ENCODE measurements at places on chromosomes 12 and 14. TPM values are rescaled to one million over a fixed set of nuclear protein-coding genes. Genes with fewer than 3 reads are reported as not detected.

DNA sequence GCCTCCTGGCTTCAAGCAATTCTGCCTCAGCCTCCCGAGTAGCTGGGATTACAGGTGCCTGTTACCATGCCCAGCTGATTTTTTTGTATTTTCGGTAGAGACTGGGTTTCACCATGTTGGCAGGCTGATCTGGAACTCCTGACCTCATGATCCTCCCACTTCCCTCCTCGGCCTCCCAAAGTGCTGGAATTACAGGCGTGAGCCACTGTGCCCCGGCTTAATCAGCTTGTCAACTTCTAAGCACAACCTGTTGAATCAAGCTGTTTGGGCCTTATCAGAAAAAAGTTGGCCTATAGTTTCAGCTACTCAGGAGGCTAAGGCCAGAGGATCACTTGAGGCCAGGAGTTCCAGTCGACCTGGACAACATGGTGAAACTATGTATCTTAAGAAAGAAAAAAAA is 7.9 kb downstream of the MARK3 start:
- no peak for DNase-seq

DNA sequence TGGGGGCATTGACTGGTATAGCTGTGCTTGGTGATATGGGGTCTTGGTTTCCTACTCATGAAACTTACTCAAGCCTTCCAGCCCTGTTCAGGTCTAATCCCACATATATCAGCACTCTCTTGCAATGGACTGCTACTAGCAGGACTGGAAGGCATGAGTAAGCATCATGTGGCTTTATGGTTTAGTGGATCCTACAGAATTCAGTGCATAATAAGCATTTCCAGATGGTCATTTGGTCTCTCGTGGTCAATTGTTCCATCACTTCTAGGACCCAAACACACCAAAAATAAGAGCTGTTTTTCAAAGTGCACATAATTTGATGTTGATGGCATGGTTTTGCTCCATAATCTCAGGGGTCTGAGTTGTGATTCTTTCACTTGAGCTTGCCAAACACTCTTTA is 114.4 kb downstream of the LMNTD1 start:
- DNase-seq = no peak

GRCh38 chr14:60221457-60221856 is 27.6 kb upstream of the PPM1A start:
- DNase-seq = no peak

- DNase-seq = peak; percentile 61
Observed at GRCh38 chr14:104708606-104709268, 15.3 kb upstream of the ADSS1 start.

Gene SYNDIG1L
- total RNA-seq = not detected

Gene B4GALNT1
- total RNA-seq = 7.9 TPM

- no peak for DNase-seq
Observed at GRCh38 chr12:117282490-117282889, 78.9 kb downstream of the NOS1 start.

DNA sequence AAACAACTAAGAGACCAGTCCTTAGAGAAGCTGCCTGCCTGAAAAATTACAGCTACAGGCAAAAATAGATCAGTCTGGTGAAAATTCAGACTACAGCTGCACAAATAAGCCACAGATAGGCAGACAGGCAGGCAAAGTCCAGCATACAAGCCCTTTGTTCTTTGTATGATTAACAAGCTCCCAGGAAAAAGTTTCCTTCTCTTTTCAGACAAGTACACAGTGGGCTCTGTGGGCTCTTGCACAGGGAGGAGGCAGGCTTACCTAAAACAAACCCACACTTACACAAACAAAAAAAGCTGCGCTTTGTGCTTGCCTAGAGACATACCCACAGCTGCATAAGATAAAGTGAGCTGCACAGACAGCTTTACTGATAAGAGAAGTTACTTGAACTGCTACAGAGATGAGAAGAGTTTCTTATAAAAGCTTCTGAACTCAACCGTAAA is 7.7 kb downstream of the OR6C68 start:
- DNase-seq = no peak

Gene OR4K2
- total RNA-seq = not detected

DNA sequence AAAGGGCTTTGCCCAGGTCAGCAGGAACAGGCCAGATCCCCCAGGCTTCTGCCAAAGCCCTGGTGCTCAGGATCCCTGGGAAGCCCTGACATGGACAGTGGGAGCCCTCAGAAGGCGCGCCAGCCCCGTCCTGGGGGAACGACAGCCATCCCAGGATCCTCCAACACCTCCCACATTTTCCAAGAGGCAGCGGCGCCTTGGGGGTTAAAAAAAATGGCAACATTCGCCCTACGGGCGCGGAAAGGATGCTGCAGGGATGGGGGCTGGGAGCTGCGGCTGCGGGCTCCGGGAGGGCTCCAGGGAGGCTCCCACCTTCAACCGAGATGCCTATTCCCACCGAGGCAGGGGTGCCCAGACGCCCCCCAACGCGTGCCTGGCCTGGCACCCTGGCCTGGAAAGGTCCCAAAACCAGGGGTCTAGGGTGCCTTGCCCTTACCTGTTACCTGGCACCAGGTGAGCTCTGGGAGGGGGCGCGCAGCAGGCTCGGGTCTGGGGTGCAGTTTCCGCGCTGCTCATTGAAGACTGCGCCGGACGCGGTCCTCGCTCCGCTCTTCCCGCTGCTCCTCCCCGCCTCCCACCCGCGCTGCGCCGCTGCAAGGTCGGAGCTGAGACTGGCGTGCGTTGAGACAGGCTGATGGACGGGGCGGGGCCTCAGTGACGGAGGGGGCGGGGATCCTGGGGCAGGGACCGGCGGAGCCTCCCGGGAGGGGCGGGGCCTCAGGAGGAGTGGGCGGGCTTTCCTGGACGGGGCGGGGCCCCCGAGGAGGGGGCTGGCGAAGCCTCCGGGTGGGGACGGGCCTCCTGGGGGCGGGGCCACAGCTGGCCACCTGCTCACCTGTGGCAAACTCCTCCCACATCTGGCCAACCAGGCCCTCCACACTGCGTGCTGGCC is at the start of gene ABCB9:
TSS of gene ABCB9 (minus strand) at position 613 of the 892 bp plus-strand sequence. CDS start 6,228 bp downstream, outside the sequence.
- DNase-seq = peak; percentile 95

DNA sequence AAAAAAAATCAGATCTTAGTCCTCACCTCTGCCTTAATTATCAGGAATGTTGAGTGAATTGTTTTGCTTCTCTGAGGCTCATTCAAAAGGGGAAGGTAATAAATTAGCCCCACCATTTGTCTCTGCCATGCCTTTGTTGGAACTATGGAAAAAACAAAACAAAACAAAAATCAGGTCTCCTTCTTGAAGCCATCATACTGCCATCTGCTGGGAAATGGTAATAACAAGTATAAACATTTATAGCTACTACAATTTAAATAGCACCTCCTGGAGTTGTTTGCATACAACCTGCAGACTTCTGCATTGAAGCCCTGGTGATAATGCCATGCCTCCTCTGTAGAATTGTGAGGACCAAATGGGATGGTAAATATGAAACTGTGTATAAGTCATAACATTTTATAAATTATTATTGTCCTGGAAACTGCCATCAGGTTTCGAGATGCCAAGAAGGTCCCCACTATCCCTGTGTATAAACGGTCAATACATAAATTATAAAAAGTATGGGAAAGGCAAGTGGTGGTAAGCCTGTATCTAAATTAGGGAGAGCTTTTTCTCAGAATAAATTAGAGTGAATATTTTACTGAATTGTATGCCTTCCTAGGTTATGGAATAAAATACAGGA is 87.2 kb upstream of the FGD4 start:
- DNase-seq = no peak

Gene CDKN1B
- 60.6 TPM for total RNA-seq

Gene SPATS2
- total RNA-seq = 37.8 TPM

GRCh38 chr12:57541717-57542116 is 5.3 kb downstream of the DCTN2 start:
- DNase-seq = no peak

- no peak for DNase-seq
Observed at GRCh38 chr12:112962561-112962960, 15.8 kb upstream of the OAS2 start.

Gene NABP2
- 31.5 TPM for total RNA-seq
